ENCODE measurements at places on chromosomes 5 and 9. TPM values are rescaled to one million over a fixed set of nuclear protein-coding genes. Genes with fewer than 3 reads are reported as not detected.

Gene C5orf58
- total RNA-seq = not detected

Gene LCN12
- total RNA-seq = not detected

Gene ARL14EPL
- not detected for total RNA-seq

Gene CCDC171
- 1.5 TPM for total RNA-seq
